ENCODE measurements at places on chromosomes 2 and 18. TPM values are rescaled to one million over a fixed set of nuclear protein-coding genes. Genes with fewer than 3 reads are reported as not detected.

DNA sequence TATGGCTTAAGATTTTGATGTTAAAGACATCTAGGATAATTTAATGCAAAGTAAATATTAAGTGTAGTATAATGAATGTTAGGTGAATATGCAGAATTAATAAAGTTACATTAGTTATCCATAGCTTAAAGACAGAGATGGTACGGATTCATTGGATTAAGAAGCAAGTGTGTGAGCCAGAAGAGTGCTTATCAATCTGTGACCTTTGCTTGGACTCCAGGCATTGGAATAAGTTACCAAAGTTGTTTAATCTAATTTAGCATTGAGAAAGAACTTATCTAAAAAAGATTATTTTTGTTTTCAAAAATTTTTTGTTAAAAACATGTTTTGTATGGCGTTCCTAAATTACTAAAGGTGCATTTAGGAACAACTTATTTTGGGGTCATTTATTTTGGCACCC, 23.8 kb downstream of the NCOA1 start:
- DNase-seq = no peak

Gene ANKRD30BL
- total RNA-seq = 1.7 TPM

- no peak for DNase-seq
Observed at GRCh38 chr2:214574084-214574781, 163.4 kb downstream of the VWC2L start.

DNA sequence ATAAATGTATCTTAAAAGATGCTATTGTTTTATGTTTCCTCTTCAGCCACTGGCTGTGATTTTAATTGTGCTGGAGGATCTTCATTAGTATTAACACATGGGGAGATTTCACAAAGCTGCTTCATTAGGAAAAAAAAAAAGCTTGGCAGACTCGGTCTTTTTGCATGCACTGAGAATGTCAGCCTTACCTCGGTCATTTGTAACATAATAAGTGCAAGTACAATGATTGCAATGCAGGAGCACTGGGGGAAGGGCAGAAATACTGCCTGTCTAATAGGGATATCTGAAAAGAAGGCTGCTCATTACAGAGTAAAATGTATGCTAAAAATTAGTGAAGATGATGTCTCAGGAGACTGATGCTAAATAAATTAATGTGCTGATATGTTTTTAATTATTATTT, 1.3 kb upstream of the BAZ2B start:
- peak; percentile 44 for DNase-seq

DNA sequence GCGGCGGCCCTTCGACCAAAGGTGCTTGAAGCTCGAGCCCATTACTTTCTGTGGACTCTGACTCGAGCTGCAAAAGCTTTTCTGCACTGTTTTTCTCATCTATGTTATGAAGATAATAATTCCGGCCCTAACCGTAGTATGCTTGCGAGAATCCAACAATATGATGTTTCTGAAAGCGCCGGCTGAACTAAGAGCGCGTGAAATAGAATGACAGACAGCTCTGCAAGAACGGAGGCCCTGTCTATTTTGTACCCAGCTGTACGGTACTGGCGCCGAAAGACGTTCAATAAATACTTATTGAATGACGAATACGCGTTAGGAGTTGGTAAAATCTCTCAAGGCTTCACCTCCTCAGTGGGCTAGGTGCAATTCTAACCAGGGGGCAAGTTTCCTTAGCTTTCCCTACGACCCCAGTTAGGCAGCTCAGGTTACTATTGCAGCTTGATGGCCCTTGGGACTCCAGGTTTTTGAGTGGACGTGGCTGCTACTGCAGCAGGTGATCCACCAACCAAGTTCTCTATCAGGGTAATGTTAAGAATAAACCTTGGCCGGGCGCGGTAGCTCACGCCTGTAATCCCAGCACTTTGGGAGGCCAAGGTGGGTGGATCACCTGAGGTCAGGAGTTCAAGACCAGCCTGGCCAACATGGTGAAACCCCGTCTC, 570 bp downstream of the SCRN3 start:
- no peak for DNase-seq

GRCh38 chr2:134667081-134667480, 51.7 kb downstream of the TMEM163 start:
- DNase-seq = no peak

- no peak for DNase-seq
Observed at GRCh38 chr2:120365236-120365793, 19.4 kb downstream of the INHBB start.

GRCh38 chr2:172442072-172442895, 14.9 kb downstream of the ITGA6 start:
- DNase-seq = peak; percentile 71

GRCh38 chr2:46379213-46380037, 82.2 kb downstream of the EPAS1 start:
- peak; percentile 89 for DNase-seq

Gene SLC9A2
- total RNA-seq = 5.1 TPM

Gene AQP12A
- not detected for total RNA-seq

All from umbilical cord (tissue), 2 donors.